ENCODE measurements at places on chromosomes 5 and 9. TPM values are rescaled to one million over a fixed set of nuclear protein-coding genes. Genes with fewer than 3 reads are reported as not detected.

GRCh38 chr9:103734471-103734870 lies 359.6 kb upstream of the SMC2 start:
- no peak for DNase-seq

Gene SAXO1
- total RNA-seq = 0.34 TPM

Gene SLC46A2
- total RNA-seq = not detected

Gene CDC20B
- total RNA-seq = not detected

GRCh38 chr5:78490709-78491485 lies 130.5 kb downstream of the SCAMP1 start:
- DNase-seq = no peak

Gene ACTBL2
- not detected for total RNA-seq

DNA sequence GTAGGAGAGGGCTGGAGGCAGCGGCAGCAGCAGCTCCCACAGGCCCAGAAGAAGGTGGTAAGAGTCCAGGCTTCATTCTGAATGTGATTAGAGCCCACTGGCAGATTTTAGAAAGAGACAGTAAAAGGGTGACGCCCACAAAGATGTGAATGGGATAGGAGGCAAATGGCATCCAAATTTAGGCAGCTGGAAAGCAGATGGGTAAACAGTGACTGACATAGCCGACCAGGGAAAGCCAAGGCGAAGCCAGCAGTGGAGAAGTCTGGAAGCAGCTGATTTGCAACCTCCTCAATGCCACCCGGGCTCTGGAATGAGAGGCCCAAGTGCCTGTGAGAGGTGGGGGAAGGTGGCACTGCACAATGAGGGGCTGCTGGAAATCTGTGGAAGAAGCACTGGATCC lies 103.3 kb downstream of the C5orf15 start:
- DNase-seq = no peak

- DNase-seq = no peak
Measured at GRCh38 chr9:121757281-121757585, 105.8 kb downstream of the DAB2IP start.

DNA sequence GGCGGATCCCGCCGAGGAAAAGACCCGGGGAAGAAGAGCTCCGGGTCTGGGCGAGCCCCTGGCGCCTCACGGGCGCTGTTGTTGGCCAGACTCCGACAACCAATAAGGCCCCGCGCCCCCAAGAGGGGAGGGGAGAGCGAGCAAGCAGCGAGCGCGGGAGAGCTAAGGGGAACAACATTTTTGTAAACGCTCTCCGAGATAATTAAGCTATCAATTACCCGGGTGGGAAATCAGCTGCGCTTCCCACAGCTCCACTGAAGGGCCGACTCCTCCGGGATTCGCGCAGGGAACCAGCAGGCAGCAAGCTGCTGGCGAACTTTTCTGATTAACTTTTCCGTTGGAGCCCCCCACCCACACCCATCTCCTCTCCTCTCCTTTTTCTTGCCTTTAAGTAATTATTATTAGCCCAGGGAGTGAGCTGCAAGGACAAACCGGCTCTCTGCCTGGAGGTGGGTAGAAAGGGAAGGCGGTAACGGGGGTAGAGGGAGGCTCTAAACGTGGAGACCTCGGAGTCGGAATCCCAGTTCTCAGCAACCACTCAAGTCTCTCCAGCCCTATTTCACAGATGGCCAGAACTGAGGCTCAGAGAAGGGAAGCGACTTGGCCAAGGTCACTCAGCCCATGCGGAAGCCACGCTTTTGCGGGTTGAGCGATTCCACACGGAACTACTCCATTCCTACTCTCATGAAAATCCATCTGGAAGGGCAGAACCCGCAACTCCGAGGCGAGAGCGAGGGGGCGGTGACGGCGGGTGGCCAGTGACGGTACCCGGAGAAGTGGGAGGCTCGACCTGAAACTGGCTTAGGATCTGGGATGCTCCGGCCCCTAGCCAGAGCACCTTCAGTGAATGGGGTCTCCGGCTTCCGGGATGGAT lies 1.3 kb downstream of the ASTN2 start:
- DNase-seq = no peak

DNA sequence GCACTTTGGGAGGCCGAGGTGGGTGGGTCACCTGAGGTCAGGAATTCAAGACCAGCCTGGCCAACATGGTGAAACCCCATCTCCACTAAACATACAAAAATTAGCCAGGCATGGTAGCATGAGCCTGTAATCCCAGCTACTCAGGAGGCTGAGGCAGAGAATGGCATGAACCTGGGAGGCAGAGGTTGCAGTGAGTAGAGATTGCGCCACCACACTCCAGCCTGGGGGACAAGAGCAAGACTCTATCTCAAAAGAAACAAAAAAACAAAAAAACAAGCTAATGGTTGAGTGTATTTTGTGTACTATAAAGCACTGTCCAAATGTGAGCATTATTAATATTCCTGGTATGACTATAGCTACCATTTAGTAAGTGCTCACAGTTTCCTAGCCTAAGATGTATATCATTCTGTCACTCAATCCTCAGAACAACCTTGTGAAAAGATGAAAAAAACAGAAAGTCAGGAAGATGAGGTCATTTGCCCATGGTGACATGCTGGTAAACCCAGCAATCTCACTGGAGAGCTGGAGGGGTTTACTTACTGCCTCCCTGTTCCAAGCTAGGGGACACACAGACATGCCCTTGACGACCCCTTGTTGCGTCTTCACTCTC lies 27.7 kb downstream of the ARHGEF37 start:
- no peak for DNase-seq

Gene FOXD4L6
- total RNA-seq = not detected

DNA sequence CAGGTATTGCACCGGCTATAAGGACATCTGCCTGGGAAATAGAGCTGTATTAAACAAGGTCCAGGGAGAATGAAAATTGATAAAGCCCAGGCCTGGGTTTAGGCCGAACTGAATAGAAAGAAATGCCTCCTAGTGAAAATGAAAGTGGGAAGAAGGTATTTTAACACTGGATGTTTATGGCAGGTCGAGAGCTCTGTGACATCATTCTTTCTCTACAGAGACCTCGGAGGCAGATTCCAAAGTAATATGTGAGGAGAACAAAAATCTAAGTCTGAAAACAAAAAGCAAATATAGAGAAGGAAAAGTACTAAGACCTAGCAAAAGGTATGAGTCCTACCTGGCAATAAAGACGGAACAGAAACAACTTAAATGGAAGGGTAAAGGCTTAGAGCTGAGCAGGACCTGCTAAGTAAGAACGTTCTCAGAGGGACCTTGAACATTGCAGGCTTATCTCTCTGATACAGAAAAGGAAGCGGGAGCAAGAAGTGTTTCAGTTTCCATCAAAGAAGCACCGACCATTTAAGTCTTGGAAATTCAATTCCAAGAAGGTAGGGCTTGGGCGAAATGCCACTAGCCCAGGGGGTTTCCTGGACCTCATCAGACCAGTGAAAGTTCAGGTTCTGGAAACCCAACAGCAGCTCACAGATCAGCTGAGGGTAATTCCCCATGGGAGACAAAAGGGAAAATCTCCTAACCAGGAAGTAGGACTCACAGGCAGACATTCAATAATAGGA lies 80.0 kb downstream of the SUSD1 start:
- DNase-seq = no peak

DNA sequence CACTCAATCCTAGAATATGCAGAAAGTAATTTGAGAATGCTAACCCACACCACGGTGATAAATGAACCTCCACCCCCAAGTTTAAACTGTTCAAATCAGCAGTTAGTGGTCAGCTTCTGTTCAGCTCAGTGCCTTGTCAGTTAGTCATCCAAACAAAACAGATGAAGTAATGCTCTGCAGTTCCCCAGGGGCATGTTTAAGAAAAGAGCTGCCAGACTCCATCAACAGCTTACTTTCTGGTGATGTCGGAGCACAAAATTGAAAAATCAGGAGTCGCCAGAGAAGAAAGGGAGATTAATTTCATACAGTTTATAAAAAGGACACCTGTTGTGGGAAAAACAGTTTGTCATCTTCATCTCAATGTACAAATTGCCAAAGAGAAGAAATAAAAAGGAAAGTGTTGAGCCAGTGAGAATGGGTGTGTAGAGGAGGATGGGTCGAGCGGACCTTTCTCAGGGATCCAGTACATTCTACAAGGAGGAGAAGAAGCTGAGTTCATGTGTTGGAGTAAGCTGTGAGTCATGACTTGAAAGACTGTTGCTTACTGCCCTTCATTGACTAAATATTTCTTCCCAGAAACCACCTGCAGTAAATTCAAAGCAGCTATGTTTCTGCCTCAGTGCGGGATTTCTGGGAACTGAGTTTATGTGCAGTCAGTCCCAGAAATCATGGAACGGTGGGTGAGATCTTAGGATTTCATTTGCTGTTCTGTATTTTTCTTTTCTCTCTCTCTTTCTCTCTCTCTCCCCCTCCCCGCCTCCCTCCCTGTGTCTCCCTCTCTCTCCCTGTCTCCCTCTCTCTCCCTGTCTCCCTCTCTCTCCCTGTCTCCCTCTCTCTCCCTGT lies 13.7 kb downstream of the TRIO start:
- no peak for DNase-seq

DNA sequence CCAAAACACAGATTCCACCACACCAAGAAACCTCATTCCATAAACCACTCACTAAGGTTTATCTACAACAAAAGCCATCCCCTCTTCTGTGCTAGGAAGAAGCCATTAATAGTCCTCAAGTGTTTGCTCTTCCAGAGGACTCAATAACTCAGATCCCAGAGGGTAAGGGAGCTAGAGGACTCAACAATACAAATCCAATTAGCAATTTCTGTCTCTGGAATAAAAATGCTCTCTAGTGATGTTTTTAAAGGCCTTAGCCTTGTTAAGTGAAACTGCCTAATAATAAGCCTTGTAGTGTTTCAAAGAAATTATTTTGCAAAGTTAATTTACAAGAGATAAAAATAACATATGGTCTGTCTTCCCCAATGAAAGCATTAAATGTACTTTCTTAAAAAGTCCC lies 942.4 kb downstream of the CDH12 start:
- no peak for DNase-seq

- no peak for DNase-seq
Measured at GRCh38 chr9:80382211-80382891, 810.6 kb downstream of the TLE4 start.

DNA sequence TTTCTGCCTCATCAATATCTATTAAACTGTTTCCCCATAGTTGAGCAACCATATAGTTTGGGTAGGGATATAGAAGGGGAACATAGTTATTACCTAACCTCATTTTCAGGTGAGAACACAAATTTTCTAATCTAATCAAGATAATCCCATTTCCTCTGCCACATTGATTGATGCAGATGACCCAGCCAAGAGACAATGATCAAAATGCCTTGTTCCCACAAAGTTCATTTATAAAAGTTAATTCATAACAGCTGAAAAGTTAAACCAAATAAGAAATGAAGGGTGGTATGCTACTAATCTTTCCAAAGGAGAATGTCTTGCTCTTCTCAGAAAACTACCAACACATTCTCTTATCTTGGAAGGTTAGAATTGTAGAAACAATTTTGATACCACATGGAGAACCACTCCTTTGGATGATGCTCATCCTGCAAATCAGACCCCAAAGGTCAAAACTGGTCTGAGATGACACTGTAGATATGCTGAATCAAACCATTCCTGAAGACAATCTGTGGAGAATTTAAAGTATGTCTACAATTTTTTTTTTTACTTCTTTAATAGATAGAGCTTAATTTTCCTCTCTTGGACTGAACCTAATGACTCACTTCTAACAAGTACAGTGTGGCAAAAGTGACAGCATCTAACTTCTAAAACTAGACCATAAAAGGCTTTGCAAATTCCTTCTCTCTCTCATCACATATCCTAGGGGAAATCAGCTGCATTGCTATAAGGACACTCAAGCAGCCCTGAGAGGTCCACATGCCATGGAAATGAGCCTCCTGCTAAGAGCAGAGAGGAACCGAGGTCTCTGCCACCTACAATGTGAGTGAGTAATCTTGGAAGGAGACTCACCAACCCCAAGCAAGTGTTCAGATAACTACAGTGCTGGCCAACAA lies 586.7 kb upstream of the TUSC1 start:
- no peak for DNase-seq

DNA sequence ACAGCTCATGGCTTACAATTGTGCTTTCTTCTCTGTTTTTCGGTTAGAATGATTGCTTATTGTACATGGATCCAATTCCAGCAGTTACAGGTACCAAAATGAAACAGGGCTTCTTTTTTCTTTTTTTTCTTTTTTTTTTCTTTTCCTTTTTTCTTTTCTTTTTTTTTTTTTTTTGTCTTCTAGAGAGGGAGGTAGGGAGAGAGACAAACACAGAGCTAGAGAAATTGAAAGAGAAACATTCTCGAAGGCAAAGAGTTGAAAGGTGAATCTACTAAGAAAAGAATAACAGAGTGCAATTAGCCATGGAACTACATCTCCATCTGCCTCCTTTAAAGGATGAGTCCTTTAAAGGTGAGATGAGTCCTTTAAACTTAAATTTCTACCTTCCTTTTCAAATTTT lies 1.0 kb upstream of the EDIL3 start:
- no peak for DNase-seq

DNA sequence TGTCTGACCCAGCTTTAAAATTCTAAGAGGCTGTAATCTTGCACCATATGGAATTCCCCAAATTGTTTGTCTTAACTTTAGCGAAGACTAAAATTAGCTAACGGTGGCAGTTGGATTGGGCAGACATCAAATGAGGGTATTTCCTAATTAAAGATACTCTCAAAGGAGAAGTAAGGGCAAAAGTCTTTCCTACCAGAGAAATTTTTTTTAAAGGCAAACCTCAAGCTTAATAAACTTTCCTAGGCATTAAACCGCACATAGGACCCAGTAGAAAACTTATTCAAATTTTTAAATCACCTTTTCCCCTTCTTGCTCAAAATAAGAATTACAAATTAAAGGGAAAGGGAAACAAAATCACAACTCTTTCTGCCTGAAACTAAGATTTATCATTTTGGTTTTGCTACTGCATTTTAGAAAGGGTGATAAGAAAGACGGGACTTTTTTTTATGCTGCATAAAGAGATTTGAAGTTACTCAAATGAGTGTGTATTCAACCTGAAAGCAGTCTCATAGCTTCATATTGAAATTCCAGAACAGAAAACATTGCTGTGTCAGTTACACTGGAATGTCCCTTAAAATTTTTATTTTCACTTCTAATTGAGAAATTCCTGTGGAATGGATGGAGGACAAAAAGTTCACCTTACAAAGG lies 189.1 kb upstream of the PTGER4 start:
- DNase-seq = no peak

- DNase-seq = no peak
Measured at GRCh38 chr5:10533226-10533625, 30.6 kb upstream of the ANKRD33B start.

- no peak for DNase-seq
Measured at GRCh38 chr5:106648401-106648800, 1022.3 kb downstream of the EFNA5 start.

- no peak for DNase-seq
Measured at GRCh38 chr9:137441289-137441934, at the start of gene ENTPD8. TSS of gene ENTPD8 (minus strand) at chr9:137441357. CDS start at chr9:137438285, 3,072 bp downstream.

Gene CCDC192
- not detected for total RNA-seq

DNA sequence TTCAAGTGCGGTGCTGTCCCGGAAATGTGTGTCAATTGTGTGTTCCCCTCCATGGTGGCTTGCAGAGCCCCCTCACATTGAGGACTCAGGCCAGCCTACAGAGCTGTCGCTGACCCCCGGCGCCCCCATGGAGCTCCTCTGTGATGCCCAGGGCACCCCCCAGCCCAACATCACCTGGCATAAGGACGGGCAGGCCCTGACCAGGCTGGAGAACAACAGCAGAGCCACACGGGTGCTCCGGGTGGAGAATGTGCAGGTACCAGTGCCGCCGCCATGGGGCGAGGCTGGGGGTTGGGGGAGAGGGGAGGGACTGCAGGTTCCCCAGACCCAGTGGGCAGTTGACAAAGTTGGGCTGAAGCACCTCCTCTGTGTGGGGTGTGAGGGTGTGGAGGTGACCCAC lies 50.4 kb upstream of the ASS1 start:
- DNase-seq = no peak

GRCh38 chr5:135379046-135379654 lies 19.9 kb downstream of the MACROH2A1 start:
- DNase-seq = no peak
